ENCODE measurements at places on chromosomes 7 and 10.

DNA sequence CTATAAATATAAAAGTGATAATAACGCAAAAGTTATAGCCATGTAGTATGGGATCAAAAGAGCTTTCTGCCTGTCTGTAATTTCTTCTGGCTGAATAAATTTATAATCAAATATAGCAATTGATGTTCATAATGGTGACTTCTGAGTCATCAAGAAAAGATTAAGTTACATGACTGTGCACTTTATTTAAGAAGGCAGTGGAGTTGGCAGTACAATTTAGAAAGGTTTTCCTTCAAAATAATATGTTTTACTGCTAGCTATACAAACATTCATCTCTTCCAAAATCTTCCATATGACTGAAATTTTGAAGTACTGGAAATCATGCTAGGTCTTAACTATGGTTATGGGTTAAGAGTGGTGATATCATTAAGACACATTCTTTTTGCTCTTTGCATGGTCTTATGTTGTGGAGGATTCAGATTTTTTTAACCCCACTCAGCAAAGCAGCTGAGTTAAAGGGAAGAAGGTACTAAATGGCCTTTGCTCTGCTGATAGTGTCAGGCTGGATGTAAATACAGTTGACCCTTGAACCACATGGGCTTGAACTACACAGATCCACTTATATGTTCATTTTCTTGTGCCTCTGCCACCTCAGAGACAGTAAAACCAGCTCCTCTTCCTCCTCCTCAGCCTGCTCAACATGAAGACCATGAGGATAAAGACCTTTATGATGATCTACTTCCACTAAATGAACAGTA, 323.6 kb downstream of the BBS9 start:
- DNase-seq = no peak

- DNase-seq = no peak
These were observed 147.1 kb downstream of the BUB3 start for GRCh38 chr10:123301077-123301857.

- no peak for DNase-seq
These were observed 162.6 kb downstream of the OAT start for GRCh38 chr10:124256151-124256550.

GRCh38 chr10:101588879-101589278, 758 bp downstream of the DPCD start:
- DNase-seq = no peak

- DNase-seq = no peak
These were observed 36.6 kb downstream of the TRUB1 start for GRCh38 chr10:114974625-114975024.

GRCh38 chr7:42886129-42886528, 25.7 kb downstream of the C7orf25 start:
- no peak for DNase-seq

DNA sequence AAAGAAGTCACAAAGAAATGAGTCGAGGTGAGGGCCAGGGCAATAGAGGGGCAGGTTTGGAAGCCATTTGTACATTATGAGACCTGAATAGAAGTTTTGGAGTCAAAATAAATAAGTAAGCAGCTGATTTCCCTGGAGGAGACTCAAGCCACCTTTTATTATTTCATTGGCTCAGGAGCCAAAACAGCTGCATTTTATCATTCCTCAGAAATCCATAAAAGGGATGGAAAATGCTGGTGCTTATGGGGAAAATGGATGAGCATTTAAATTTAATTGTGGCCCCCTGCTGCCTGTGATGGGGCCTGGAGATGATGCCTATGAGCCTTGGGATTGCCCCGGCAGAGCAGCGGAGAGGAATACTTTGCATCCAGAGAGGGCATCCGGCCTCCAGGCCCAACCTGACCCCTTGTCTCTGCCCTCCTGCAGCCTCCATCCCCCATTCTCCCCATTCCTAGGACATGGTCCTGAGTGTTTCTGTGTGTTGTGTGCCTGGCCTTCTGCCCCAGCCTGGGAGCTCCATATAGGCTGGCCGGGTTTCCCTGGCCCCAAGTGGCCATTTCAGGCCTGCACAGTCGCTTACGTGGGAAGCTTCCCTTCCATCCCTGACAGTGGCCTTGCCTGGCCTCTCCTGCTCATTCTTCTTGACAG, 296.8 kb upstream of the ZMIZ1 start:
- no peak for DNase-seq

DNA sequence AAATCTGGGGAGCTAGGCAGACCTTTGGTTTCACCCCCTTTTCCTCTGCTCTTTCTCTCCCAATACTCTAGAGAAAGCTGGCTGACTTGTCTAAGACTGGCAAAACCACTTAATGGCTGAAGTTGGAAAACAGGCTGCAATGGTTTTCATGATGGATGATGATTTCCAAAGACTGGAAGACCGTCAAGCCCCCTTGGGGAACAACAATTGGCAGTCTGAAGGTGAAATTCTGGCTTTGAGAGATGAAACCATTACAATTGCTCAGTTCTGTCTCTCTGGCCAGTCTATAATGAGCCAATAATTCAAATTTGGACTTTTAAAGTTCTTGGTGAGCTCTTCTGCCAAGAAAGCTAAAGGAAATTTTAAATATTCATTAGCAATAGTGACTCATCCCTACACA, 680.5 kb downstream of the PARD3 start:
- DNase-seq = no peak

DNA sequence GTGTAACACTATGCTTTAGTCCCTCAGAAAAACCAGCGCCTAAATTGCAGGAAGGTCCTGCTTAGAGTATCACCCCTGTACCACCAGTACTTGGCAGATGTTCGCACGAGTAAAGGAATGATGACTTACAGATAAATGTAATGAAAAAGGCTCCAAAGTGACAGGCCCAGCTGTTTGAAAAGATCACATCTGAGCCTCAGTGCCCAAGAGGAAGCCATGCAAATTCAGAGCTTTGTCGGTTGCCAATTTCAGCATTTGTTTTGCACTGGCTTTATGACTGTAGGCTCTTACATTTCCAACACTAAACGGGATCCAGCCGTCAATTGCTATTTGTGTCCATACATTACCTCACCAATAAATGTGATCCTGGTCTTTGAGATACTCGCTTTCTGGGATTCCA, 60.6 kb upstream of the GAD2 start:
- no peak for DNase-seq

GRCh38 chr7:75048435-75049379, 24.9 kb downstream of the RCC1L start:
- DNase-seq = no peak

DNA sequence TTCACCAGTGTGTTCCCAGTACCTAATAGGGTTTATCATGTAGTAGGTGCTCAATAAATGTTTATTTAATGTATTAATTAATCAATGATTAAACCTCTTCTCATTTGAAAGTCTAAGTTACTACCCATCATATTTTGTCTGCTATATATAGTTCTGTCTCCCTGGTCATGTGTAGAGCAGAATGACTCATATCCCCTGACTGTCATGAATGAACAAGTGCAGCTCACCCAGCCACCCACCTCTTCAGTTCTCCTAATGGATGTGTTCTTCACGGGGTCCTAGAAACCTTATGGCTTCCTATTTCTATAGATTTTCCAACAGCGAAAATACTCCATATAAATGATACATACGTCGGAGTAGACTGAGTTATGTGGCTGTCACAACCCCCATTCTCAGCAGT, 64.5 kb downstream of the HIF1AN start:
- no peak for DNase-seq

DNA sequence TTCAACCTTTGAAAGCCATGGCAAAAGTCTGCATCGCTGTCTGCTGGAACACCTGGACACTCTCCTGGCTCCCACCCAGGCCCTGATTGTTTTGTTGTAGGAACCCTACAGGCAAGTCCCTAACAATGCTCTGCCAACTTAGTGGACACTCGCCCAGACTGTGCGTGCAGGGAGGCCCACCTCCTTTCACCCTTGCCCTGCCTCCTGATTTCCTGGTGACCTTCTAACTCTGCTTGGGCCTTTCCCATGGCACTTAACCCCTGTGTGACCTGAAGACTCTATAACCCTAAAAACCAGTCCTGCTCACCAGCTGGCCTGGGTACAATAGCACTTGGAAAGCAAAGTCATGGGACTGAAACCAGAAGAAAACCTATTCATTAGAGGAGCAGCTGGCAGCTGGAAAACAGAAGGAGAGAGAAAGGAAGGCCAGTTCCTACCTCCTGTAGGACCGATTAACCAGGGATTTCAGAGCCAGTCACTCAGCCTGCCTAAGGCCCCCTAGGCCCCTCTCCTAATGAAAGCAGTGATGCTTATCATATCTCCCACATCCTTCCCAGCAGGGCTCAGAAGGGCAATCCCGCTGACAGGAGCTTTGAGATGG, 82.7 kb upstream of the KMT2E start:
- DNase-seq = no peak

DNA sequence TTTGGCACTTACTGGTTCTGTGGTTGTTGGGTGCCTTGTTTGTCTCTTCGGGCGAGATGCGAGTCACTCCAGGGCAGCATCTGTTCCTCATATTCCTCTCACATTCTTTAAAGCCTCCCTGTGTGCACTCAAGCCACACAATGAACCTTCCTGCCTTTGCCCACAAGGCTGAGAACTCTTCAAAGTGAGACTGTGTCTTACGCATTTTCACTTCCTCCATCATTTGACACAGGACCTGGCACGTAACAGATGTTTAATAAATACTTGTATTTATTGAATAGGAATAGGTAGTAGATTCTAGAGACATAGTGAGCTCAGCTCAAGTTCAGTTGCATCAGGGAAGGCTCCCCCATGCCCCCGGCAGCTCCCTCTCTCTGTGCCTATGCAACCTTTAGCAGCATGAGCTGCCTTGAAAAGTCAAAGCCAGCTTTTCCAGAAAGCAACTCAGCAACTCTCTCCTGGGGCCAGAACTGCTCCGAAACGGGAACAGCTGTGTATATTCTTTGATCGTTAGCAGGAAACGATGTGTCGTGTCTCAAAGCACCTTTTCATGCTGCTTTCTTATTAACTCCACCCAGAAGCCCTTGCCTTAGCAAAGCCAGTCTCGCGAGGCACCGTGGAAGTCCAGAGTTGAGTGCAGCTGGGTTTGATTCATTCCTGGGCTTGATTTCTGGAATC, 97.5 kb downstream of the PFKFB3 start:
- DNase-seq = peak; percentile 65

- DNase-seq = no peak
These were observed 501.5 kb upstream of the GALNT17 start for GRCh38 chr7:70630440-70630817.

DNA sequence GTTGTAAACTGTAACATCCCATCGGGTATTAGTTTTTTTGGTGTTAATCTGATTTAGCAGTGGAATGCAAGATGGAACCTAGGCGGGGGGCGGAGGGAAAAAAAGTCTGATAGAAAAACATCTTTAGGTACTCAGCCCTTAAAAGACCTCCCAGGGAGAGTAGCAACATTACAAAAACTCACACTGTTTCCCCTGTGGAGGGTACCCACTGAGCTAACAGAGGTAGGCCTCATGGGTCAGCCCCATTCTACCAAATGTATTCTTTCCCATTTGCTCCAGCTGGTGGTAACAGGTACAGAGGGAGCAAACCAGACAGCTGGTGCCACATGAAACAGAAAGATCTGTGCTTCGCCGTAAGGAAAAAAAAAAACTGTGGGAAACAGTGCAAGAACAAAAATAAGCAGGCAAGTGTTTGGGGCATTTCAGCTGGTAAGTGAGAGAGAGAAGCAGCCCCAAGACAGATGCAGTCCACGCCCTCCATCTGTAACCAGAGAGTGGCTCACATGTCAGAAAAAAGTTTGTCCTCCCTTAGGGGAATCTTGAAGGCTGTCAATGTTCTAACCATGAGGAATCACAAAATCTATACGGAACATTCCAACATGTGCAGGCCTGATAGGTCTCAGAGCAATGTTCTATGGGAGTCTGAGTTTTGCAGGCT, 65.3 kb downstream of the HOXA1 start:
- DNase-seq = no peak

GRCh38 chr7:343227-343822, 53.4 kb downstream of the FOXL3 start:
- DNase-seq = no peak

DNA sequence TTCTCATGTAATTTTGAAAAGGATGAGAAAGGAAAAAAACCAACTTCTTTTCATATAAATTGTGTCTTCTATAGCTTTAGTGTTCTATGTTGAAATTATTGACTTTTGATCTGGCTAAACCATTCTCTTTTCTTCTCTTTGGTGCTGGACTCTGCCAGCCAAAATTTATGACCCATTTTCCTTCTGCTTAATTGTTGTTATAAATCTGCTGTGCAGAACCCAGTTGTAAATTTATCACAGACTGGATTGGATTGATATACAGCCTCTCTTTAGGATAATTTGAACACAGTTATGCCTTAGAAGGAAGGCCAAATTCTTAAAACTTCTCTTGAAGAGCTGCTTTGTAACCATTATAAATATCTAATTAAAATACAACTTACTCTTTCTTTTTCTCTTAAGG, 93.8 kb downstream of the PARP12 start:
- no peak for DNase-seq

DNA sequence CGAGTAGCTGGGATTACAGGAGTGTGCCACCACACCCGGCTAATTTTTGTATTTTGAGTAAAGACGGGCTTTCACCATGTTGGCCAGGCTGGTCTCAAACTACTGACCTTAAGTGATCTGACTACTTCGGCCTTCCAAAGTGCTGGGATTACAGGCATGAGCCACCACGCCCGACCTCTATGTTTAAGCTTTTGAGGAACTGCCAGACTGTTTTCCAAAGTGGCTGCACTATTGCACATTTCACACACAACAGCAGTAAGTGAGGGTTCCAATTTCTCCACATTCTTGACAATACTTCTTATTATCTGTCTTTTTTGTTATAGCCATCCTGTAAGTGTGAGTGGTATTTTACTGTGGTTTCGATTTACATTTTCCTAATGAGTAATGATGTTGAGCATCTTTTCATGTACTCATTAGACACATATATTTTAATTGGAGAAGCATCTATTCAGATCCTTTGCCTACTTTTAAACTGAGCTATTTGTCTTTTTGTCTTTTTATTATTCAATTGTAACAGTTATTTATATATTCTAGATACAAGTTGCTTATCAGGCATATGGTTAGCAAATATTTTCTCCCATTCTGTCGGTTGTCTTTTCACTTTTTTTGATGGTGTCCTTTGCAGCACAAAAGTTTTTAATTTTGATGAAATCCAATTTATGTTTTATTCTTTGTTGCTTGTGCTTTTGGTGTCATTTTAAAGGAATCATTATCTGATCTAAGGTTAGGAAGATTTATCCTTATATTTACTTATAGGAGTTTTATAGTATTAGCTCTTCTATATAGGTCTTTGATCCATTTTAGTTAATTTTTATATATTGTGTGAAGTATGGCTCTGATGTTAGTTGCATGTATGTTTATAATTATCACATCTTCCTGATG, 12.8 kb upstream of the IRF5 start:
- no peak for DNase-seq

DNA sequence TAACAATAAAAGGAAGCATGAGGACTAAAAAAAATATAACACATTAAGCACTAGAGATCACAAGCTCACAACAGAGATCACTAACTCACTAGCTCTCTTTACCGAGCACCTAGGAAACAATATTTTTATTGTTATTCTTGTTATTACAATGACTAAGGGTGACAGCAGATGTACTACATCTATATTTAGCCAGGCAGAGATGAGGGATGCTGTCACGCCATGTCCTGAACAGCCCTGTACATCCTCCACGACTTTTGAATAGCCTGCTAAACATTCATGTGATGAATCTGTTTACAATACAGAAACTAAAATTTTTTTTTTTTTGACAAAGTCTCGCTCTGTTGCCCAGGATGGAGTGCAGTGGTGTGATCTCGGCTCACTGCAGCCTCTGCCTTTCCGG, 22.7 kb downstream of the FAM133B start:
- no peak for DNase-seq
